NCI-H460 (cell line): ENCODE measurements at places on chromosomes 7 and 10.

GRCh38 chr10:71339796-71340589 lies 20.9 kb downstream of the SLC29A3 start:
- DNase-seq, result no peak

DNA sequence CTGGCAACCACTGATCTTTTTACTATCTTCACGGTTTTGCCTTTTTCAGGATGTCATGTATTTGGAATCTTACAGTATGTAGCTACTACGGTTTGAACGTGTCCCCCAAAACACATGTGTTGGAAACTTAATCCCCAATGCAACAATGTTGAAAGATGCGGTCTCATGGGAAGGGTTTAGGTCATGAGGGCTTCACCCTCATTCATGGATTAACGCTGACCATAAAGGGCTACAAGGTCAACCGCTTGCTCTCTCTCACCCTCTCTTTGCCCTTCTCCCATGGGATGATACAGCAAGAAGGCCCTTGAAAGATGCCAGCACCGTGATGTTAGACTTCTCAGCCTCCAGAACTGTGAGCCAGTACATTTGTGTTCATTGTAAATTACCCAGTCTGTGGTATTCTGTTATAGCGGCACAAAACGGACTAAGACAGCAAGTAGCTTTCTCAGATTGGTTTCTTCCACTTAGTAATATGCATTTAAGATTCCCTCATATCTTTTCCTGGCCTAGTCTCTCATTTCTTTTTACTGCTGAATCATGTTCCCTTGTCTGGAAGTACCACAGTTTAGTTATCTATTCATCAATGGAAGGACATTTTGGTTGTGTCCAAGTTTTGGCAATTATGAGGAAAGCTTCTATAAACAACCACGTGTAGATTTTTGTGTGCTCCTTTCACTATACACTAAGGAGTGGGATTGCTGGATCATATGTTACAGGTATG lies 3.0 kb upstream of the CRYGN start:
- DNase-seq, result no peak

- DNase-seq, result peak; percentile 82
These were observed 21.6 kb upstream of the WASL start for GRCh38 chr7:123770378-123770777.

DNA sequence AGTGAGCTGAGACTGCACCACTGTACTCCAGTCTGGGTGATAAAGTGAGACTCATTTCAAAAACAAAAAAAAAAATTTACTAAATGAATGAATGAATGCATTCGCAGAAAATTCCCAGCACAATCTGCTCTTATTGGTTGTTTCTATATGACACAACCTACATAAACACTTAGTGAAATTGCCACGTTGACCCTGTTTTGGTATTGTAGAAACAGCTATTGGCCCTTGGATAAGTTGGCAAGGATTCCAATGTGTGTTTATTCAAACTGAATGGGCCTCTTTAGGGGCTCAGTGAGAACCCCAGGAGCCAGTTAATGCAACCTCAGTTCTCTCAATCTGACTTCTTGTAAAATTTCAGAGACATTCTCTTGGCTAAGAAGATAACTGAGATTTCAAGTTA lies 66.0 kb downstream of the HHEX start:
- peak; percentile 68 for DNase-seq

GRCh38 chr10:18713077-18713476 lies 53.8 kb downstream of the ARL5B start:
- peak; percentile 13 for DNase-seq

GRCh38 chr7:2018569-2019460 lies 213.9 kb downstream of the MAD1L1 start:
- no peak for DNase-seq
